Midbrain (tissue), 1 donor: ENCODE measurements at places on chromosomes 4 and X.

GRCh38 chrX:130260316-130260715 lies 8.4 kb downstream of the ZNF280C start:
- DNase-seq, result no peak

DNA sequence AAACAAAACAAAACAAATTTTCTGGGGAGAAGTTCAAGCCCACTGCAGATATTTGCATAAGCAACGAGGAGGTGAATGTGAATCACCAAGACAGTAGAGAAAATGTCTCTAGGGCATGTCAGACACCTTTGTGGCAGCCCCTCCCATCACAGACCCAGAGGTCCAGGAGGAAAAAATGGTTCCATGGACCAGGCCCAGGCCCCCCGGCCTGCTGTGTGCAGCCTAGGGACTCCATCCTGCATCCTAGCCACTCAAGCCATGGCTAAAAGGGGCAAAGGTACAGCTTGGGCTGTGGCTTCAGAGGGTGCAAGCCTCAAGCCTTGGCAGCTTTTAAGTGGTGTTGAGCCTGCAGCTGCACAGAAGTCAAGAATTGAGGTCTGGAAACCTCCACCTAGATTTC lies 54.0 kb downstream of the LPAR4 start:
- DNase-seq, result no peak

DNA sequence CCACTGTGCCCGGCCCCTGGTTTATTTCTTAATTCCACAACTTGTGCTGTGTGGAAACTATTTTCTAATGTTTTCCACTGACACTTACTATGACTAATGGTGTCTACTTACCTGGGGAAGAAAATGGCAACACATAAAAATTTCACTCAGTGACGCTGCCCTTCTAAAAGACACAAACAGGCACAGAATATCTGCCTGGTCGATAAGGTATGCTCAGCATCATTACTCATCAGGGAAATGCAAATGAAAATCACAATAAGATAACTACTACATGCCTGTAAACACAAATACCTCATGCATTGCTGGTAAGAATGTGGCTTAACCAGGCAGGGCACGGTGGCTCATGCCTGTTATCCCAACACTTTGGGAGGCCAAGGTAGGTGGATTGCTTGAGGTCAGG lies 61.6 kb downstream of the UBE2K start:
- no peak for DNase-seq

- DNase-seq, result no peak
These were observed 546.5 kb upstream of the FAT1 start for GRCh38 chr4:187270154-187270553.

DNA sequence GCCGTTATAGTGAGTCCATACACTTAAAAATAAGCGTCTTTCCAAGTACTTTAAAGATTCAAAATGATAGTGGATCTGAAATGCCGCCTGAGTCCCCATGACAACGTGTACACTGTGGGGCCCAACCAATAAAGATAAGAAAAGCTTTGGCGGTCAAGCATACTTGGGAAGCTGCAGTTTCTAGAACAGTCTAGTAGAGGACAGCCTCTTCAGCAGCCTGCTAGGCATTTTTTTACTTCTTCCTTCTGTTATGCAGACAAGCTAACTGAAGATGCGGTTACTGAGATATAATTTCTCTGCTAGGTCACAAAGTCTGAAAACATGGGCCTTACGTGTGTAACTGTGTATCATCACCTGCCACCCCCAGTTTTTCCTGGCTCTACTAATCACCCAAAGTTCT lies 402 bp upstream of the UPRT start:
- DNase-seq, result peak; percentile 44

DNA sequence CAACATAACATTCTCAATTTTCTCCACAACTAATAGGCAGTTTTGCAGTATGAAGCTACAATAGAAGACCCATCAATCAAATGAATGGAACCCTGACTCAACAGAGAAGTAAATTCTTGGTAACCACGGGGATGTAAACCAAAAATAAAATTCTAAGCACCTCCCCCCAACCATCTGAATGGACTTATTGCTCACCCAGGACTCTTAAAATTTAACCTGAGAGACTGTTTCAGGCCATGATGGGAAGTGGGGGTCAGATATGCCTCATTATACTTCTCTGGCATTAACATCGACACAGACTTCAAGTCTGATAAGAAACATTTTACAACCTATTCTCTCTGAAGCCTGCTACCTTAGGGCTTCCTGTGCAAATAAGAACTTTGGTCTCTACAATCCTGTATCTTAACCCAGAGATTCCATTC lies 620.9 kb downstream of the TLL1 start:
- no peak for DNase-seq

DNA sequence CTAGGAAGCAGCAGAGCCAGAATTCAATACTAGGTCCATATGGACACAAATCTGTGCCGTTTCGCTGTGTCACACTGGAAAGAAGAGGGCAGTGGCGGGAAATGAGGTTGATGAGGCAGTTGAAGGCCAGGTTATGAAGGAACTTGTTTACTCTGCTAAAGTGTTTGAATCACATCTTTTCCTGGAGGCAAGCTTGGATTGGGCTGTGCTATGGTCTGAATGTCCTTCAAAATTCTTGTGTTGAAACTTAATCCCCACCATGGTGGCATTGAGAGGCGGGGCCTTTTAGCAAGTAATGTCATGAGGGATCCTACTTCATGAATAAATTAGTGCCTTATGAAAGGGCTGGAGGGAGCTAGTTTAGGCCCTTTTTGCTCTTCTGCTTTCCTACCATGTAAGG lies 2.1 kb upstream of the ERCC6L start:
- no peak for DNase-seq

- DNase-seq, result no peak
These were observed 138.0 kb upstream of the FAM9B start for GRCh38 chrX:9171841-9172463.
